BJ (cell line): ENCODE measurements at places on chromosomes 3 and 15.

GRCh38 chr3:5004319-5005152 is 25.3 kb downstream of the BHLHE40 start:
- DNase-seq, result no peak

DNA sequence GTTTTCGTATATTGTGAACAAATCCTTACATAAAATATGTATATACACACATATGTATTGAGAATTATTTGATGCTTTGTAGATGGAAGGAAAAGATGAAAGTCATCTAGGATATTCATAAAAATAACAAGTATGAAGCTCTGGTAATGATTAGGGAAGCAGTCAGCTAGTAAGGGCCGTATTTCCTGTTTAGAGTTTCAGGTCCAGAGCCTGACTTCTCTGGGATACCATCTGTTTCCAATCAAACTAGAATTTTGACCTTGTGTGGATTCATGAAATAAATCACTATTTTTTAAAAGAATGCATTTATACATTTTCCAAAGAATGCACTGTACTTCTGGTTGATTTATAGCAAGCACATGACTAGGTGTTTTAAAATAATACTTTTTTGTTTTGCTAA is 156.1 kb upstream of the CGNL1 start:
- DNase-seq, result no peak

GRCh38 chr3:31562525-31562924 is 29.8 kb downstream of the STT3B start:
- no peak for DNase-seq

DNA sequence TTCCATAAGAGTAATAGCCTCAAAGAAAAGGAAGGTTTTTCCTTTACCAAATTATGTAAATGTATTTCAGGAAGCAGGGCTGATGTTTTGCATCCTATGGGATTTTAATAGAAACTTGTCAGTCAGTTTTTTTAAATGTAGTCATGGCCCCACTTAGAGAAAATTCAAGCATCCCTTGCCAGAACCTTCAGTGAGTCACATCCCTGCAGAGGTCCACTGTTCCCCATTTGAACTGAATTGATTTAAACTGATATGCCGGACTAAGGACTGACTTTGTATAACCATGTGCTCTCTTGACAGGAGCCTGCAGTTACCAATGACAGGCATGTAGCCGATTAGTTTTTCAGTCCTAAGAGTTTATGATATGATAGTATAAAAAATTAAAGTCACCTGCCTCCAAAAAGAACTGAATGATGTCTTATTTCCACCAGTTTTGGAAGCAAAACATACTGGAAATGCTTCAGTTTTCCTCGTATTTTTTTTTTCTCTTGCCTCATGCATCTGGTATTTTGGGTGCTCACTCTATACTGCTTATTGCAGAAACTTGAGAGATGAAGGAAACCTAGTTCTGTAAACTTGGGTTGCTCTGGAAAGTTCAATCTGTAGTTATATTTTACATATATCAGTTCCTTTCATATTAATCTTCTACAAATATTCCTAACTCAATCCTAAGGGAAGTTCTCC is 30.7 kb downstream of the LRTM1 start:
- no peak for DNase-seq

GRCh38 chr3:154977666-154978065 is 102.5 kb upstream of the MME start:
- DNase-seq, result no peak

DNA sequence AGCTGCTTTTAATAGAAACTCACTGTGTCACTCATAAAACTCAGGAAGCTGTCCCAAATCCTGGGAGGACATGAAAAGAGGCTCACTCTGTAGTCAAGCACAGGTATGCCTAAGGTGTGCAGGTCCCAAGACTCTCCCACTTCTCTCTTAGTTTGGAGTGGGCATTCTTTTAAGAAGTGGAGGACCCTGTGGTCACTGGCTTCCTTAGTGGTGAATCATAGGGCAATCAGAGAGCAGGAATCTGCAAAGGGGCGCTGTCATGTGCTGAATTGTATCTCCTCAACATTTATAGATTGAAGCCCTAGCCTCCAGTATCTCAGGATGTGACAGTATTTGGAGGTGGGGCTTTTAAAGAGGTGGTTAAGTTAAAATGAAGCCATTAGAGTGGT is 47.2 kb upstream of the ZBTB38 start:
- DNase-seq, result no peak

DNA sequence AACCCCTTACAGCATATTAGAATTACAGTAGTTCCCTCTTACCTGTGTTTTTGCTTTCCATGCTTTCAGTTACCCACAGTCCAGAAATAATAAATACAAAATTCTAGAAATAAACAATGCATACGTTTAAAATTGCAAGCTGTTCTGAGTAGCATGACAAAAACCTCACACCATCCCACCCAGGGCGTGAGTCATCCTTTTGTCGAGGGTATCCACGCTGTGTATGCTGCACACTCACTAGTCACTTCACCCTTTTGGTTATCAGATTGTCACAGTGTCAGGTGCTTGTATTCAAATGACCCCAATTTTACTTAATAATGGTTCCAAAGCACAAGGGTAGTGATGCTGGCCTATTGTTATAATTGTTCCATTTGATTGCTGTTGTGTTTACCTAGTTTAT is 72.5 kb upstream of the P3H2 start:
- DNase-seq, result no peak

- DNase-seq, result no peak
Measured at GRCh38 chr3:94009608-94010007, 18.8 kb downstream of the STX19 start.

DNA sequence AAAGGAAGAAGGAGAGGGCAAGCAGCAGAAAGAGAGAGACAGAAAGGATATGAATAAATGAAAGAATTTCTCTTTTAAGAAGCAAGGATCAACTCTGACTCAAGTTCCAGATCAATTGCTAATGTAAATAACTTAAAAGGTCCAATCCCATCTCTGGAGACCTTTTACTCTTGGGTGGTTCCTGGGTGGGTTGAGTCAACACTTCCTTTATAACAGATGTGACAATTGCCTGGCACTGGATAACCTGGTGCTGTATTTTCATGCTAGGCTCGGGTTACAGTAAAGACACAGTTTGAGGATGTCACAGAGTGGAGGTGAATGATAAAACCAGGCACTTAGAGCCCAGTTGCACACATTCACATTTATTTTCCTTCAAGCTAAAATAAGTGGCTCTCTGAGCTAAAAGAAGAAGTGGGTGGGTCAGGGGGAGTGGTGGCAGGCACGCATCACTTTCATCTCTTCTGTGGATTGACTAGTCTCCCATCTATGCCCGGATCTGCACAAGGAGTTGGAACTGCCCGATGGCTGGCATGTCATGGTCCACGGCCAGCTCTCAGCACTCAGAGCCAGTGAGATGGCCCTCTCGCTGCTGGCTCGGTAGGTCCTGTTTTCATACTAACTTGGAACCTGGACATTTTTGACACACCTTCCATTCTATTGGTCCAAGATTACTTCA is 465.8 kb downstream of the FOXP1 start:
- no peak for DNase-seq

DNA sequence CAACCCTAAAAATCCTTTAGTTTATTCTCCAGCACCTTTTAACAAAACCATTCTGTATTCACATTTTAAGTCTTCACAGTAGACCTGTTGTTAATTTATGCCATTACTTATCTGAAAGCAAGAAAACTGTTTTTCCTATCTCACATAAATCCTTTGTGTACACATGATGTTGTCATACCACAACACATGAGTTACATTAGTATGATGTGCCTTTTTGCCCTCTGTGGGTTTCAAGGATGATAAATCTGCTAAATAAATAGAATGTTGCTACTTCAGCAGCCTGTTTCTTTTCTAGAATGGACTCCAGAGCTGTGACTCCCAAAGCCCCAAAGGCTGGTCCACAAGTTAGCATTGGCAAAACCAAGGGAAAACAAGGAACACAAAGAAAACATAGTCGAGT is 151.6 kb downstream of the SERPINI1 start:
- DNase-seq, result no peak
